ENCODE measurements at places on chromosomes 1 and 21.

DNA sequence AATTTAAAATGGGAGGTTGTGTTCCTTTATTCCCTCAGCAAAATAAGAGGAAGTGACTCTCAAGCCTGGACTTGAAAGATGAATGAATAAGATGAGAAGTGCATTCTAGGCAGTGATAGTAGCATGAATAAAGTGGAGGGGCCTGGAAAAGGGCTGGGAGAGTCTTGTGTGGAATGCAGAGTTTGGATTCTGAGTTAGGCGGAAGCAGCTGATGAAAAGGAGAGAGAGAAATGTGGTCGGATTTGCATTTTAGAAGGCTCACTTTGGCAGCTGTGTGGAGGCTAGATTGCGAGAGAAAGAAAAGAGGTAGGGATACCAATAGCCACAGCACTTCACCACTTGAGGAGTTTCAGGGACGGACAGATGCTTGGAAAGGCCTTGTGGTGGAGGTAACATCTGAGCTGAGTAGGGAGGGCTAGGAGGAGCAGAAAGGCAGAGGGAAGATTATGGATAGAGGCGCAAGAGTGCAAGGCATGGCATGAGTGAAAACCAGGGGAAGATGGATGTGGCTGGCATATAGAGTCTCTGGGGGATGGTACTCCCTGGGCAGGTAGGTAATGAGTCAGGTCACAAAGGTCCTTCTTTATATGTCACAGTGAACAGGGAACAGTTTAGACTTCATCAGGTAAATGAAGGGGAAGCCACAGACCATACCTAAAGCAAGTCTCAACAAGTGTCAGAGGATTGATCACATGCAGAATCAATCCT, 59.6 kb downstream of the ST3GAL3 start:
- DNase-seq, result no peak

- no peak for DNase-seq
Observed at GRCh38 chr1:76955652-76956051, 88.4 kb downstream of the ST6GALNAC5 start.

DNA sequence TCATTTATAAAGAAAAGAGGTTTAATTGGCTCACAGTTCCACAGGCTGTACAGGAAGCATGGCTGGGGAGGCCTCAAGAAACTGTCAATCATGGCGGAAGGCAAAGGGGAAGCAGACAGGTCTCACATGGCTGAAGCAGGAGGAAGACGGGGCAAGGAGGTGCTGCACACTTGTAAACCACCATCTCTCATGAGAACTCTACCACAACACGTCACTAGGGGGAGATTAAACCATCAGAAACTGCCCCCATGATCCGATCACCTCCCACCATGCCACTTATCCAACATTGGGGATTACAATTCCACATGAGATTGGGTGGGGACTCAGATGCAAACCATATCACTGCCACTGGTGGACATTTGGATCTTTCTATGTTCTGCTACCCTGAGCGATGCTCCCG, 351.4 kb downstream of the NPHP4 start:
- no peak for DNase-seq

GRCh38 chr1:100616121-100616621, 78.2 kb downstream of the GPR88 start:
- DNase-seq, result no peak

- DNase-seq, result no peak
Observed at GRCh38 chr21:32329331-32329730, 30.7 kb downstream of the MRAP start.

All from left colon (tissue), 2 donors.